ENCODE measurements at places on chromosomes 12 and 14.

GRCh38 chr14:86779416-86779815, 1213.6 kb downstream of the GALC start:
- DNase-seq: no peak

DNA sequence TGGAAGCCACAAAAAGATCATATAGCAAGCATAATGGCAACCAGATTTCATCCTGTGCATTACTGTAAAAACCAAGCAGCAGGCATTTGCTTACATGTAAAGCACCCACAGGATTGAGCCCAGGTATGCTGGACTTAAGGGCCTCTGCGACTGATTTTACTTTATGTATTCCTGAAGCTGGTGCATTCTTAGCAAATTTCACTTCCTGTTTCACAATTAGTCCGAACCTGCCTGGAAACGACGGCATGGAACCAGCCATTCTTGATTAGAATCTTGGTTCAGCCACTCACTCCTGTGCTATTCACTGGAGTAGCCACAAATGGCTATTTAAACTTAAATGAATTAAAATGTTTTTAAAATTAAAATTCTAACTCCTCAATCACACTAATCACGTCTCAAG, 239.2 kb downstream of the NUAK1 start:
- DNase-seq: no peak

GRCh38 chr12:93056971-93057535, 128.0 kb upstream of the EEA1 start:
- no peak for DNase-seq

- DNase-seq: no peak
These were observed 59.5 kb downstream of the SCARB1 start for GRCh38 chr12:124804011-124804621.

Data from activated CD8-positive, alpha-beta memory T cell treated with anti-CD3 and anti-CD28 coated beads for 1 hour (primary cell).